ENCODE measurements at places on chromosomes 7 and 10.

DNA sequence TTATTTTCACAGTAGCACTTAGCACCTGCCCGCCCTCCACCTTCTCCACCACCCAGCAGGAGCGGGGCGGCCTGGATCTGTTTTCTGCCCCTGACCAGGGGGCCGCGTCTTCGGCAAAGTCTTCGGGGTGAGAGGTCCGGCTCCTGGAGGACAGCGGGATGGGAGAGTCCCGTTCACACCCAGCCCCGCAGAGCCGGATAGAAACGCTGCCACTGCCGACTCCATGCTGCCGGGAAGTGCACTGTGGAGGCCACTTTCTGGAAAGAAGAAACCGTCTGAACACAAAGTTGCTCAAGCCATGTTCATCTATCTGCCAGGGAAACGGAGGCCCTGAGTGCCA, 14.5 kb upstream of the ZNF273 start:
- no peak for DNase-seq

- DNase-seq: no peak
Measured at GRCh38 chr7:136890399-136890798, 21.9 kb downstream of the CHRM2 start.

- DNase-seq: no peak
Measured at GRCh38 chr7:37430640-37431039, 18.0 kb downstream of the ELMO1 start.

- DNase-seq: no peak
Measured at GRCh38 chr10:128972036-128972405, 495.0 kb upstream of the MGMT start.

DNA sequence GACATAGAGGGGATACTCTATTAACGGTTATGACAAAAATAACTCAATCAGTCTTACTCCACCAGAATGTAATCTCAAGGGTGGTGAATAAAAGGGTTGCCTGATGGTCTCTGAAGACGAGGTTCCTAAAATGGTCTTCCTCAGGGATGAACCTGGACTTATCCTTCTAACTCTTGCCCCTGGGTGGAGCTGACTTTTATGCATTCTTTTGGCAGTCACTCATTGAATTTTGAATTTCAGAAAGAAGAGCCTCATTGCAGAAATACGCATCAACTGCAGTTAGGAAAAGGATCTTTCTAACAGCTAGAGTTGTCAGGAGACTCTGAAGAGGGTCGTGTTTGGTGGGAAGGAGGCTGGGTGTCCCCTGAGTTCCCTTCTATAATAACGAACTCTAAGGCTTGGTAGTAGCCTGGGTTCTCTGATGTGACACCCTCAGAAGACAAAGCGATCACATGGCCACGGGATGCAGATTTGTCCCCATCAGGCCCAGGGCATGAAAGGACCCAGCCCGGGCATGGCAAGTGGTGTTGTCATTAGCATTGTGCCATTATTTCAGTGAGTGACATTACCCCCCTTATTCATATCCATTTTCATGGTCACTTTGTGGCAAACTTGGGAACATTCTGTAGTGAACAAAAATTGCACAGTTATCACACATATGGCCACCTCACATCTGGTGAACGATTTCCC, 58.6 kb upstream of the JCAD start:
- DNase-seq: no peak

DNA sequence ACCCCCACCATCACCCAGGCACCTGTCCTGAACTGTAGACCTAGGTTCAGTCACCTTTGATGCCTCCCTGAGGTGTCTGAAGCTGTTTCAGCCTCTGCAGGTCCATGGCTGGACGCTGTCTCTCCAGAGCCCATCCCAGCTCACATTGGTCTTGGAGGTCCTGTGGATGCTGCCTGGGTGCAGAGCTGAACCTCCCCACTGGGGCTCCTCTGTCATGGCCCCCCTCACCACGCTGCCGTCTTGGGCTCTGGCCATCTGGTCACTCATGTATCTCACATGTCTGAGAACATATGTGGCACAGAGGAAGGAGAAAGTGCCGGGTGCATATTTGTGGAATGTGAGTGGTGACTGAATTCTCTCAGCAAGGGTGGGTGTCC, 108.9 kb downstream of the NKX6-2 start:
- DNase-seq: no peak

DNA sequence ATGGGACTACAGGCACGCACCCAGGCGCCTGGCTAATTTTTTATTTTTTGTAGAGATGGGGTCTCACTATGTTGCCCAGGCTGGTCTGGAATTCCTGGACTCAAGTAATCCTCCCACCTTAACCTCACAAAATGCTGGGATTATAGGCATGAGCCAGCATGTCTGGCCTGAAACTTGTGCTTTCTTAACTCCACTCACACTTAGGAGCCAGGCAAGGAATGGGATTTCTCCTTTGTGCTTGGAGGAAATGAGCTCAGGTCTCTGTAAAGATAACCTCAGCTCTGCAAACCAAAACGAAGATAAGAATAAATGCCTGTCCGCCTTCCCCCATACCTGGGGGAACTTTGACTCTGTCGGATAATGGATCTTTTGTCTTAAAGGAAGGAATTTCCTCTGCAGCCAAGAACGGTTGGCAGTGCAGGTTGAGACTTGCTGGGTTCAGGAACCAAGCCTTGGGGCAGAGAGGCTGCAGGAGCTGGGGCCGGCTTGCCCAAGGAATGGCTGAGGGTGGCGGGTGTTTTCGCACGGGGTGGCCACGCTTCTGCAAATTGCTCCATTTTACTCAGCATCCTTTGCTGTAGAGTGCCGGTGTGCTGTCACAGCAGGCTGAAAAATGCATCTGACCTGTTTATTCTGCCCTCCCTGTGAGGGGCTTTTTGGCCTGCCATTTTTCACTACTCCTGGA, 174.2 kb downstream of the KIAA1217 start:
- DNase-seq: no peak

GRCh38 chr7:56007167-56007652, 42.8 kb downstream of the NIPSNAP2 start:
- DNase-seq: no peak
